COLO829 (cell line): ENCODE measurements at places on chromosomes 11 and 22.

DNA sequence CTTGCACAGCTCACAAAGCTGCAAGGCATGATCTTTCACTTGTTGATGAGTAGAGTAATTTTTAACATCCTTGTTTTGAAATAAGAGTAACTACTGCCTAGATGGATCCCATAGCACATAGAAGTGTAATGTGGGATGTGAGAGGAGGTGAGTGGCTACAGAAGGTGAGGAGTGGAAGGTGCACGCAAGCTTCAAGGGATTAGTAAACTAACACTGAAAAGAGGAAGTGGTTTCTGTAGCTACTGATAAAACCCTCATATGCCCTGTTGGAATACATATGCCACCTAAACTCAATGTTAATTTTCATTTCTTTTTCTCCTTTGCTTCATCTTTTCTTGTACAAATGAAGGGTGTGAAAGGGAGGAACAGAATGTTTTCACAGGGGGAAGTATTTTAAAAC, 22.0 kb upstream of the CTSC start:
- no peak for DNase-seq

DNA sequence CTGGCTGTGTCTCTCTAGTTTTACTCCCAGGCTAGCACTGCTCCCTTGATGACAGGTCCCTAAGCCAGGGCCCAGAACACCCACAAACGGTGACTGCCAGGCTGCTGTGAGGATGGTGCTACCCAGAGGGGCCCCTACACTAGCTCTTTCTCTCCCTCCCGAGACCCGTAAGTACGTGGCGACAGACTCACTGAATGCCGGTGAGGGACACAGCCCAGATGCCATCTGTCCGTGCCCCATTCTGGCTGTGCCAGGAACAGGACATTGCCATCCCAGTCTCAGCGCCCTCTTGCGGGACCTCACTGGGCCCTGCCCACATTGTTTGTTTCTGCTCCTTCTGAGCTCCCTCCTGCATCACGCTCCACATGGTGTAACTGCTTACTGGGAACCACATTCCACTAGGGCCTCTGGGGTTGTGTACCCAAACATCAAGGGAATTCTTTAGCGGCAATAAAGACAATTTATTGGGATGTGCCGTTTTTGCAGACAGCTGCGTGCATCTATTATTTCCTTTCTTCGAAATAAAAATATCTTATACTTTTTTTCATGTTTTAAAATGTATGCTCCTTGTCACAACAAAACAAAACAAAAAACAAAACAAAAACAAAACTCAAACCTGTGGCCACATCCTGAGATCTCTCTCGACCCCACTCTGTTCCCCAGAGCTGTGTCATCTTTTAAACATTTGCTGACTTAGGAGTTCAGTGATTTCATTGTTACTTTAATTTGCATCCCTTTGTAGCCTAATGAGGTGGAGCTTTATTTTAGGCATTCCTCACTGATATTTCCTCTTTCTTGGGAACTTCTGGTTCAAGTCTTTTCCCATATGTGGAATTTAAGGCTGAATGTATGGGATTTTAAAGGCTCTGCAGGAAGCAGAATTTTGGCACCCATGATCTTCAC, 4.4 kb upstream of the TPCN2 start:
- DNase-seq = no peak

GRCh38 chr11:13759050-13759449, 90.6 kb downstream of the FAR1 start:
- DNase-seq = no peak

DNA sequence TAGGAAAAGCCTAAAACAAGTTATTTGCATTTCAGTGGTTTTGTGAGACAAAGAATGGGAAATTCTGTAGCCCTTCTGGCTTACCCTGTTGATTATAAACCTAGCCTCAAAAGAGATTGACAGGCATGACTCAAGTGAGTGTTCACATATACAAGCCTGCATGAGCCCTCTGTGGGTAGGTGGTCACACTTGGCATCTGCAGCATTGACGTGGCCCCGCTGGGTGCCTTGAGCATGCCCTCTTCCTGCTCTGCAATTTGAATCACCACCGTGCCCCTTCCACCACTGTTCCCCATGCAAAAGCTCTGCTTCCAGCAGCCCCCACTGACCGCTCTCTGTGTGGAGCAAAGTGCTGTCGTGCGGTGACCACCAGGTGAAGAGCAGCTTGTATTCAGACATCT, 21.0 kb upstream of the ADSL start:
- no peak for DNase-seq

DNA sequence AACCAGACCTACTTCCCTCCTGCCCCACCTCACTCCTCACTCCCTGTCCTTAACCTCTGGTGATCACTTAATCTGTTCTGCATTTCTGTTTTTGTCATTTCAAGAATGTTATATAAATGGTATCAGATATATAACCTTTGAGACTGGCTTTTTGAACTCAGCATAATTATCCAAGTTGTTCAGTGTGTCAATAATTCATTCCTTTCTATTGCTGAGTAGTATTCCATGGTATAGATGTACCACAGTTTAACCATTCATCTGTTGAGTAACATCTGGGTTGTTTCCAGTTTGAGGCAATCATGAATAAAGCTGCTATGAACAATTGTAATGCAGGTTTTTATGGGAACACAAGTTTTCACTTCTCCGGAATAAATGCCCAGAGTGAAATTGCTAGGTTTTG, 34.6 kb upstream of the B3GNT6 start:
- DNase-seq = no peak

DNA sequence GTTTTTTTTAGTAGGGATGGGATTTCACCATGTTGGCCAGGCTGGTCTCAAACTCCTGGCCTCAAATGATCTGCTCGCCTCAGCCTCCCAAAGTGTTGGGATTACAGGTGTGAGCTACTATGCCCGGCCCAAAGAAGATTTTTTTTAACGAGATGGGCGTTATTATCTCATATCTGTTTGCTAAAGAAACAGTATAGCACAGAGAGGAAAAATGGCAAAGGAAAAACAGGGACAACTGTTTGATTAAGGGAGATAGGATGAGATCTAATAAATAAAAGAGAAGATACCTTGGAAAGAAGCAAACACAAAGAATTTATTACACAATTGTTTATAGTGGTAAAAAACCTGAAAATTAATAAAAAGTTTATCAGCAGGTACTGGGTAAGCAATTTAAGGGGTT, 10.4 kb upstream of the CEP295 start:
- no peak for DNase-seq

DNA sequence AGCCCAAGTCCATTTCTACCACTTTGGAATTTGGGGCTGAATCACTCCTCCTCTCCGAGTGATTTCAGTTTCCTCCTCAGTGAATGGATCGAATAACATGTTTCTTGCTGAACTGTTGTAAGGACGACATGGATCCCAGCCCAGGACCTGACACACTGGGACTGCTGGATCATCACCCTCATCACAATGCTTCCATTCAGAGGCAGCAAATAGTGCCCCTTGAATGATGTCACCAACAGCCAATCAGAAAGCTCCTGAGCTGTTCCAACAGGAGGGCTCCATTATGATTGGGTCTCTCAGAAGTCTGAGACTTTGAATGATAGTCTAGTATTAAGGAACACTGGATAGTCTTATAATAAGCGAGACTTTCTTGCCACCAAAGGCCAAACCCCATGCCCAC, 158.9 kb downstream of the MYO18B start:
- DNase-seq = no peak

DNA sequence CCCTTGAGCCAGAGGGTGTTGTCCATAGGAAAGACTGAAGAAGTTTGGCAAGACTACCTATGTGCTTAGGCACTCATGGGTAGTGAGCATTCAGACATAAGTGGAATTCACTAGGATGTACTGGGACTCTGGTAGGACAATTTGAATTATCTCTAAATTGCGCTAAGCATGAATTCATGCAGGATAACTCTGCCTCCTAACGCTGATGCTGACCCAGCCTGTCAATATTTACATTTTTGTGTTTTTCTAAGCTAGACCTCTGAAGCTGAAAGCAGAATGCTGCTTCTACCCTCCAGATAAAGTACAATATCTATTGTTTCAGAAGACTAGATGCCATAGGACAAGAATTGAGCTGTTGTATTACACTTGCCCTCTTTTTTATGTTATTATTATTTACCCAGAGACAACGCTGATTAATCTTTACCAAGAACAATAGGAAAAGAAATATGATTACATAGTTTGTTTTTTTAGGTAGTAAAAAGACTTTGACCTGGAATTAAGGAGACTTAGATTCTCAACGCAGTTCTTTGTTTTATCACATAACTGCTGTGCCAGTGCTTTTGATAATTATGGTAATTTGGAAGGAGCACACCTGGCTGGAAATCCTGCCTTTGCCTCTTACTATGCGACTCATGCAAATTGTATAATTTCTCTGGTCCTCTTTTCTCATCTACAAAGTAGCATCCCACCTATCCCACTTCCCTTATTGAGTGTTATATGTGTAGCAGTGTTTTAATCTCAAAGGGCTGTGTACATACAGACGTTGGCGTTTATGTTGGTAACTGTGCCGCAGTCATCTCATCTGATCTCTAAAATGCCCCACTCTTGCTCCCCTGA, 21.2 kb upstream of the GRAMD1B start:
- DNase-seq = no peak

- peak; percentile 67 for DNase-seq
These were observed 143.9 kb downstream of the INSC start for GRCh38 chr11:15258433-15259165.

DNA sequence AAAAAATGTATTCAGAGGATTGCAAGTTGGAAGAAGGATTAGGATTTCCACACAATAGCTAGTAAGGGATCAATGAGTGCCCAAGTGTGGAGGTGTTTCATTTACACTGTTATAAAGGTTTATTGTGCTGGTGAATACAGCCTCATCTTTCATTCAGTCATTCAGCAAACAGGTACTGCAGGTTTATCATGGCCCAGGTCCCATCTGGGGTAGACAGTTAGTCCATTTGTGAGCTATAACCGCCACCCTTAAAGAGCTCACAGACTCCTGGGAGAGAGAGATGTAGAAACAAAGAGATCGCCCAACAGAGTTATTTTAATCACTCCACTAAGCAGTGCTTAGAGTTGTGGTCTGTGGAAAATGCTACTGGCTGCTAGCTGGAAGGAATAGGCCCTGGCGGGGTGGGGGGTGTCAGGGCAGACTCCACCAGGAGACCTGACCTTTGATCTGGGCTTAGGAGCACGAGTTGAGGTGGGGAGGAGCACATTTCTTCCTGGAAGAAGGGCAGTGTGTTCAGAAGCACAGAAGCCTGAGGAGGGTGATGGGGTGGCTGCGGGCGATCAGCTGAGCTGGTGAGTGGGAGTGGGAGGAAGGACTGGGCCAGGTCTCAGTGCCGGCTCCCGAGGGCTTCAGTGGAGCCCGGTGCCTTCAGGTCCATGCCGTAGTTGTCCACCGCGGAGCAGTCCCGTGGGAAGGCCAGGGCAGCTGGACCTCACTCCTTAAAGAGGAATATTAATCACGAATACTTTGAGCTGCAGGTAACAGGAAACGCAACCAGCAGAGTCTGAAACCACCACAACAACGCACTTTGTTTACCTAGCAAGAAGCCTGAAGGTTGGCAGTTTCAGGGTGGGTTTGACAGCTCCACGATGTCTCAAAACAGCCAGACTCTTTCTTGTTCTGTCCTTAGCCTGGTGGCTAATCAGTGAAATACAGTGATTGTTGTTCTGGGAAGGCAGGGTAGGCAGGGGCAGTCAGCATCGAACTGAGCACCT, 11.2 kb downstream of the TOM1 start:
- no peak for DNase-seq

DNA sequence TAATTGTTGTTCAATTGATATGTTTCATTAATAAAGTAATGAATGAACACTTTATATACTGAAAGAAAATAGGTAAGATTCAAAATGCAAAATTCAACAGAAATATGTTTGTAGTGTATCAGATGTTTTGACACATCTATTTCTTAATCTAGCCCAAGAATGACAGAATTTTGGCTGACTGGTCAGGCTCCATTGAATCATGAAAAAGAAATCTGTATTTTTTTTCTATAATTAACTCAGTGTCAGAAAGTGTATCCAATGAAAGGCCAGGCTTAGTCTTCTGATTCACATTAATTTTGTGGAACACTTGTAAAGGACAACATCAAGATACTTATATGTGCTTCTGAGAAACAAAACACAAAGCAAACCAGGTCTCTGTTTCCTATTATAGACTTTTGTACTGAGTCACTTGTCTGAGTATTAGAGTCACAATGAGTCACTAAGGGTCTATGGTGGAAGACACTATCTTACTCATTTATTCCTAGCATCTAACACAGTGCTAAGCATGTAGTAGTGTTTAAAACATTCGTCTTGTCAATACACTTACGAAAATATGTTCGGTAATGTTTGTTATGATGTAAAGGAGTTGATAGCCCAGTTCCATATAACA, 297.7 kb upstream of the CCDC90B start:
- no peak for DNase-seq

- DNase-seq = no peak
These were observed 45.0 kb downstream of the CASP12 start for GRCh38 chr11:104853276-104853675.
